GM23248 (cell line): ENCODE measurements at places on chromosomes 6 and 20. TPM values are rescaled to one million over a fixed set of nuclear protein-coding genes. Genes with fewer than 3 reads are reported as not detected.

The SAMD5 gene
- polyA plus RNA-seq: not detected in 2 replicates

GRCh38 chr6:30507849-30508827, 18.8 kb downstream of the HLA-E start:
- DNase-seq: no peak

DNA sequence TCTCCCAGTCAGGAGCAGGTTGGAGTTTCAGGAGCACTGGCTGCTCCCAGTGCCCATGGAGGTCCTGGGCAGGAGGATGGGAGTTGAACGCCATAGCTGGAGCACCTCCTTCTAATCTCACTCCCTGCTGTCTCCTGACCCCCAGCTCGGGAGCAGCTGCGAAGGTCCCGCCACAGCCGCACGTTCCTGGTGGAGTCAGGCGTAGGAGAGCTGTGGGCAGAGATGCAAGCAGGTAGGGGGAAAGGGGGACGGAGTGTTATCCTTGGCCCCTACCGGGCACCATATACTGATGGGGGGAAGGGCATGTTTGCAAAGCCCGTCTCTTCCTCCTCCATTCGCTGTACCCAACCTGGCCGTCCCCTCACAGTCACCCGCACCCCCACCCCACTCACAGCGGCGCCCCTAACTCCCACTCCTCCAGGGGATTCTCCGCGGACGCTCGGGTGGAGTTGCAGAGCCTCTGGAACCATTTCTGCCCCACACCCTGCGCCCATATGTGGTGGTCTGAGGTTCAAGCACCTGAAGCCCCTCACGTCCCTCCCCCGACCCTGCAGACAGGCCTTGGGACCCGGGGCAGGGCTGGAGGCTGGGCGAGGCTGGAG, 16.7 kb downstream of the HSPA12B start:
- DNase-seq: no peak

DNA sequence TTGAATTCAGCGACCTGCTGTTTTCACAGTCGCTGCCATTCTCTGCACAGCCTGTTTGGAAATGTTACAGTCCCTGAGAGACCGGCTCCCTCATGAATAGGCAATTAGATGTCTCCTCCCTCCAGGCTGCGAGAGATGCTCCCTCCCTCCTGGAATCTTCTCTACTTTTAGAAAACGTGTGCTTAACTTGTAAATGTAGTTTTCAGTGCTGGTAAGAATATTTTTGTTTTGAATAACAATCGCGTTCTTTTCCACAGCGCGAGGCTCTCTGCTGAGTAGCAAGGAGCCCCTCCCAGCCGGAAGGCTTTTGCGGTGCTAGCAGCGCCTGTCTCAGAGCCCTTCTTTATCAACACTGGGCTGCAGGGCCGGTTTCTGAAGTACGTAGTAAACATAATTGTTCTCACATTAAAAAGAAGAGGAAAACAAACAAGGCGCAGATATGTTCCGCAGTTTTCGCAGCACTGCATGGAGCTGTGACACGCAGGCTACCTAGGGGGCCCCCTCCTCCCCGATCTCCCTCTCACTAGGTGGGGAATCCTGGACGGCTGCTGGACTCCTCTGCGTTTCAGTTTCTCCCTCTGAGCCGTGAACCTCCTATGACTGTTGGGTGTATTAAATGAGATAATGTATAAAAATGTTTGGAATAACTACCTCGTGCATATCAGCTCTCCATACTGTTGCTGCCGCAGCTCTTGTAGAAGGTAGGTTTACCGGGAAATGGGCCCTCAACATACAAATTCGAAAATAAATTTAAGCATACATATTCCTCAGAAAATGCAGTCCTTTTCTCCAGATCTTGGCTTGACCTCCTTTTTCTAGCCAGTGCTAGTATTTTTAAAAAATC, 79.0 kb upstream of the SPACA1 start:
- peak; percentile 30 for DNase-seq

- no peak for DNase-seq
Observed at GRCh38 chr6:166393535-166393823, 10.7 kb upstream of the MPC1 start.

DNA sequence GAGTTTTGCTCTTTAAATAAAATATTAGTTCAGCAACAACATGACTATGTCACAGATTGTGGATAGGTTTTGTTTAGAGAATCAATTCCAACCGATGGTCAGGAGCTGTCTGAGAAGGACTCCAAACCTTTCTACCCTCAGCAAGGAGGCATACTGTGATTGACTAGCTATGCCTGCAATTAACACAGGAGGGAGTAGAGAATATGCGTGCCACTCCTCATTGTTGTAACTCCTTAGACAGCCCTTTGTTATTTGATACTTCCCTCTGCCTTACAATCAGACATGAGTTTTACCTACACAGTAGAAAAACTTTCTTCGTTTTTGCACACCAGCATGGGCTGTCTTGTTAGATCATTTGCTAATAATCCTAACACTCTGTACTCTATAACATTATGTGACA, 796.5 kb downstream of the PRIM2 start:
- no peak for DNase-seq

DNA sequence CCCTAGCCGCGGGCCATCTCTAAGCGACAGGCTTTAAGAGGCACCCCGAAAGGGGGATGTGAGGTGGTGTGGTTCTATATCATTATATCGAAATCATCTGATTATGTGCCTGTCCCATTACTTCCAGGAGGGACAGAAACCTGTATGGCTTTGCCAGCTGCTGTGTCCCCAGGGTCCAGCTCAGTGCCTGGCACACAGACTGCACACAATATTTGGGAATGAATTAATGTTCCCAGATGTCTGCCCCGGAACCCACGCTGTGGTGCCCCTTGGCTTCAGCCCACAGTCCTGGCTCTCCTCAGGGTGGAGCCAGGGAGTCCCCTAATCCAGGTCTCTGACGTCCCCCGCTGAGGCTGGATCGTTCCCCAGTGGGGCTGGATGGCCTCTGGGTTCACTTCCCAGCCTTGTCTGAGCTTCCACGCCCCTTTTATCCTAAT, 8.9 kb upstream of the AHCY start:
- DNase-seq: peak; percentile 50

DNA sequence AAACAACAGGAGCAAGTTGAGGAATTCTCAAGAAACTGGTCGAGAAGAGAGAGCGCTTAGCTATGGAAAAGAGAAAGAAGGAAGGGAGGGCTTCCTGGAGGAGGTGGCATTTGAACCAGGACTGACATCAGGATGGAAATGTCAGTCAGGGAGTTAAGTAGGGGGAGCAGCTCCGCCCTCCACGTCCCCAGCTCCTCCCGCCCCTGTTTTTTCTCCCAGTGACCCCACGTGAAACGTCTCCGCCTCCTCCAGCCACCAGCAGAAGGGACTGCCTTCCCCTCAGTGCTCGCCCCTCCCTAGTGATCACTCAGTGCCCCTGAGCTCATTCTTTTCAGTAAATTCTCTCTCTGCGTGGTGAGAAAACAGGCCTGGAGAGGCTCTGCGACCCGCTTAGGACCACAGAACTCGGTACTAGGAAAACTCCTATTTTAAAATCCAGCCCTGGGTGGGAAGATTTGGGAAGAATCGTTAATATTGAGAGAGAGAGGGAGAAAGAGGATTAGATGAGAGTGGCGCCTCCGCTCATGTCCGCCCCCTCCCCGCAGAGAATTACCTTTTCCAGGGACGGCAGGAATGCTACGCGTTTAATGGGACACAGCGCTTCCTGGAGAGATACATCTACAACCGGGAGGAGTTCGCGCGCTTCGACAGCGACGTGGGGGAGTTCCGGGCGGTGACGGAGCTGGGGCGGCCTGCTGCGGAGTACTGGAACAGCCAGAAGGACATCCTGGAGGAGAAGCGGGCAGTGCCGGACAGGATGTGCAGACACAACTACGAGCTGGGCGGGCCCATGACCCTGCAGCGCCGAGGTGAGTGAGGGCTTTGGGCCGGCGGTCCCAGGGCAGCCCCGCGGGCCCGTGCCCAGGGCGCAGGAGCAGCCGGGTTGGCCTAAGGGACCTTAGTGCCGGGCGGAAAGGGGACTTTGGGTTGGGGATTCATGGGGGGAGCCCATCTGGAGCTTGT, 4.6 kb downstream of the HLA-DPB1 start:
- peak; percentile 72 for DNase-seq
